Chondrocyte (in vitro differentiated cells): ENCODE measurements at places on chromosomes 5 and 9. TPM values are rescaled to one million over a fixed set of nuclear protein-coding genes. Genes with fewer than 3 reads are reported as not detected.

DNA sequence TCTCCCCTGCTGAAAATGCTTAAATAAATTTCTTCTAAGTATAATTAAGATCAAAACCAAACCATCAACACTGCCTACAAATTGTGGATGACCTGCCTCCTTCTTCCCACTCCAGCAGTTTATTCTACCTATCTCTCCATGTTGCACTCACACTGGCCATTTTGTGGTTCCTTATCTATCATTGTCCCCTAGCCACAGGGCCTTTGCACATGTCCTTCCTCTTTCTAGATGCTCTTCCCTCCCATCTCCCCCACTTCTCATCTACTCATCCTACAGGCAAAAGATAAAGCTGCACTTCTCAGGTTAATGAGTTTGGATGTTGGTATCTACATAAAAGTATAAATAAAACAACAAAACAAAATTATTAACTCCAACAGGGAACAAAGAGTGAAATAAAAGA, 70.6 kb upstream of the CCNG1 start:
- DNase-seq = no peak
- H3K27me3 ChIP-seq = peaks cover 13% of the 10 kb centered on the region
- H3K4me3 ChIP-seq = no peak overlapping the region
- no peaks in the 10 kb centered on the region for H3K36me3 ChIP-seq
- H3K4me1 ChIP-seq = no peaks in the 10 kb centered on the region

GRCh38 chr9:16656432-16657169, 213.9 kb downstream of the BNC2 start:
- DNase-seq = no peak
- no peaks in the 10 kb centered on the region for H3K36me3 ChIP-seq
- no peak overlapping the region for H3K27ac ChIP-seq
- H3K4me3 ChIP-seq = no peak overlapping the region
- H3K4me1 ChIP-seq = peaks cover 47% of the 10 kb centered on the region

DNA sequence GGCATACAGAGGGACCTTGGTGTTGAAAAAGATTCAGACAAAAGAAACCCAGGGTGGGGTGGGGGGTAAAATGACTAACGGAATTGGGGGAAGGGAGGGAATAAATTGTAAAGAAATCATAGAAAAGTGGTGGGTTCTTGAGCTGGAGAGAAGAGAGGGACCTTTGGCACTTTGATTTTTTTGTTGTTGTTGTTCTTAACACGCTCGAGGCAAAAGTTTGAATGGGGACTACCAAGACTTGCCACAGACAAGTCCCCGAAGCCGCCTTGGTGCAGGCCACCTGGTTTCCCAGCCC, 616 bp downstream of the VCAN start:
- no peaks in the 10 kb centered on the region for H3K36me3 ChIP-seq
- H3K27ac ChIP-seq = peak overlapping the region; percentile 96
- peak overlapping the region; percentile 93 for H3K4me3 ChIP-seq
- no peak for DNase-seq
- H3K27me3 ChIP-seq = peaks cover 4% of the 10 kb centered on the region

GRCh38 chr5:18159331-18159730, 525.1 kb downstream of the TAF11L14 start:
- H3K27ac ChIP-seq = no peak overlapping the region
- DNase-seq = no peak
- H3K4me1 ChIP-seq = no peaks in the 10 kb centered on the region
- H3K36me3 ChIP-seq = peaks cover 2% of the 10 kb centered on the region
- H3K27me3 ChIP-seq = no peaks in the 10 kb centered on the region

- no peaks in the 10 kb centered on the region for H3K36me3 ChIP-seq
- no peak for DNase-seq
- H3K27ac ChIP-seq = no peak overlapping the region
Observed at GRCh38 chr9:1238407-1238806, 188.2 kb downstream of the DMRT2 start.

GRCh38 chr9:95857896-95858295, 17.6 kb upstream of the ERCC6L2 start:
- DNase-seq = no peak
- no peaks in the 10 kb centered on the region for H3K27me3 ChIP-seq
- H3K36me3 ChIP-seq = peaks cover 8% of the 10 kb centered on the region
- H3K27ac ChIP-seq = no peak overlapping the region
- peaks cover 32% of the 10 kb centered on the region for H3K4me1 ChIP-seq

The SLC25A2 gene
- total RNA-seq = 0.15 to 0.48 TPM (median 0.41 TPM) in 3 replicates

The ACOT12 gene
- total RNA-seq = not detected in 3 replicates

The LRRC19 gene
- total RNA-seq = not detected in 3 replicates

The FAM221B gene
- not detected in 3 replicates for total RNA-seq
